ENCODE measurements at places on chromosomes 5 and 9. TPM values are rescaled to one million over a fixed set of nuclear protein-coding genes. Genes with fewer than 3 reads are reported as not detected.

Gene FRMD3
- polyA plus RNA-seq: 31.3 TPM

Gene NUDT2
- polyA plus RNA-seq: 27.4 TPM

Gene SLC34A3
- polyA plus RNA-seq: 1.5 TPM

Gene C9orf50
- 0.23 TPM for polyA plus RNA-seq

GRCh38 chr5:21644032-21644431 is 1209.1 kb downstream of the CDH12 start:
- no peak for DNase-seq

GRCh38 chr5:134053840-134054338 is 49.1 kb upstream of the VDAC1 start:
- no peak for DNase-seq

DNA sequence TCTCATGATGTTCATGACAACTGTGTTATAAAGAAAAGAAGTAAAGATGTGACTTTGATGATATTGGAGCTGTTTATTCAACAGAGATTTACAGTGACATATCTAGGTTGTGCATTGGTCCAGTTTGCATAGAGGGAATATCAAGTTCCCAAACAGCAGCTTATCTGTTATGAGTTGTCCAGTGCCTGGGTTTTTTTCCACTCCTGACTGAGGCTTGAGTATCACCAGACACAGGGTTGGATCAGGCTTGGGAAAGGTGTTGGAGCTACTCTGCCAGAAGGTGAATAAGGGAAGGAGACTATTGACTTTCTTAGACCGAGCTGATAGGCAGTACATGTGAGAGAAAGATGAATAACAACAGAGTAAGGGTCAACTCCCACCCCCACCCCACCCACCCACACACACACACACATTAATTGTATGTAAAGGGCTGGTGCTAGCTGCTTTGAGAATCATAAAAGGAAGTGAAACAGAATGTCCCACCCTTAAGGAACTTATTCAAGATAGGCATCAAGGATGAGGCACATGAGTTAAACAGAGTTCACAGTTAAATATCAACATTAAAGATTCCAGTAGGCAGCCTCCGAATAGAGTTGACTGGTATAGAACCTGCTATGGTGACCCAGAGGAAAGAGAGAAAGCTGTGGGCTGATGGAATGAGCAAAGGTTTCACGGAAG is 33.0 kb upstream of the RASGRF2 start:
- no peak for DNase-seq

GRCh38 chr5:80982093-80982492 is 21.9 kb downstream of the RASGRF2 start:
- no peak for DNase-seq

GRCh38 chr5:88542786-88543185 is 274.1 kb upstream of the TMEM161B start:
- DNase-seq: no peak

GRCh38 chr5:101585366-101585765 is 682.3 kb upstream of the ST8SIA4 start:
- peak; percentile 17 for DNase-seq

Measured in forelimb muscle (tissue), 1 donor.